ENCODE measurements at places on chromosomes 4 and X.

DNA sequence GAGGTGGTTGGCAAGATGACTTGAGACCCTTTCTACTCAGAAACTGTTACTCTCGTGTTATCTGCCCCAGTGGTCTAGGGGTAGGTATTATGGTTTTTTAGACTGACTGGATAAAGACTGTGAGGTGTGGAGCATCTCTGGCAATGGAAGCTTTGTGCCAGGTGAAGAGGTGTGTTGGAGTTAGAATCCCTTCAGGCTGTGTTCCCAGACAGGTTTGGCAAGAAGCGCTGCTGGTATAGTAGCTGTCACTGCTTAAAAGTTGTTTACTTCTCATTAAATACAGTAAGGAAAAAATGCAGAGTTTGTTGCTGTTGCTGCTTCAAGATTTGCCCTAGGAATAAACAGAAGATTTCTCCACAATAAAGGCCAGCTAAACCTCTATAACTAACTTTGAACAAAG lies 35.3 kb downstream of the AREG start:
- DNase-seq: no peak

DNA sequence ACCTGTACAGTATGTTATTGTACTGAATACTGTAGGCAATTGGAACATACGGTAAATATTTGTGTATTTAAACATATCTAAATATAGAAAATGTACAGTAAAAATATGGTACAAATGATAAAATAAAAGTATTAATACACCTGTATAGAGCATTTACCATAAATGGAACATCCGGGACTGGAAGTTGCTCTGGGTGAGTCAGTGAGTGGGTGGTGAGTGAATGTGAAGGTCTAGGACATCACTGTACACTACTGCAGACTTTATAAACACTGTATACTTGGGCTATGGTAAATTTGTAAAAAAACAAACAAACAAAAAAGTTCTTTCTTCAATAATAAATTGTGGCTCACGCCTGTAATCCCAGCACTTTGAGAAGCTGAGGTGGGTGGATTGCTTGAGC lies 52.4 kb upstream of the FHL1 start:
- DNase-seq: no peak

DNA sequence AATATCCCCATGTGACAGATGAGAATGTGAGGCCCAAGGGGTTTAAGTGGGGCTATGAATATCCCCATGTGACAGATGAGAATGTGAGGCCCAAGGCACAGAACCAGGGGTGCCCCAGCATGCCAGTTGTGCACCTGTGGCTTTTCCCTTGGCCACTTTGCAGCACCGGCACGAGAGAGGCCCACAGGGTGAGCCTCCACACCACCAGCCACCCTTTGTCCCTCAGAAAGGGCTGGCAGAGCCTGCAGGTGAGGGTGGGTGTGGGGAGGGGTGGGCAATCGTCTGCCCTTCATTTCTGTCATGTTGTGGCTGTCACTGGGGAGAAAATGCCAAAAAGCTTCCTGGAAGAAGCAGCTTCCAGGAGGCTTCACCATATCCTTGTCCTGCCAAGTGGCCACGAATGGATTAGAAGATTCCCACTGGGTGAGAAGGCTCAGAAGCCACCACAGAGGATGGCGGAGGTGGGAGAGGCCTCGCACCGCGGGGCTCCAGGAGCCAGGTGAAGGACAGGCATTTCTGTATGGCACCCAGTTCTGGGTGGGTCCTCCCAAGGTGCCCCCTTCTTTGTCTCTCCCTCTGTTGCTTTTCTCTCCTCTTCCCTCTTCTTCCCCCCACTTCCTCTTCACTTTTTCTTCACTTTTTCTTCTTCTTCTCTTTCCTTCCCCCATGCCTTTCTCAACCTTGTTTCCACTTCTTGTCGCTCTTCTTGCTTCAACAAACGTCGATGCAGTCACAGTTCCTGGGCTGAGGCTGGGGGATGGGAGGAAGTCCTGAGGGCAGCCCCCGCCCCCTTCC lies 469 bp upstream of the GPR78 start:
- DNase-seq: no peak

DNA sequence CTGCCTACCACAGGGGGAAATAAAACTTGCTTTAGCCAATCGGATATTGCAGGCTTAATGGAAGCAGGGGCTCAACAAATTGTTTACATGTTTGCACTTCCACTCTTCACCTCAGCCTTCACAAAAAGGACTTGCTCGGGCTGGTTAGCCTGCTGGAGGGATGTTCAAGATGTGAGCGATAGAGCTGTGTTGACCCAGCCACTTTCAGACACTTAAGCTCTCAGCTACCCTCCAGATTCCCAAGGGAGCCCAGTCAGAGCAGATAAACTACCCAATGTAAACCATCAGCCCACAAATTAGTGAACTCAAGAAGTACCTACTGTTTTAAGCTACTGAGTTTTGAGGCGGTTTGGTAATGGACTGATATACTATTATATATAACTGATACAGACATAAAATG lies 508.4 kb upstream of the FTHL17 start:
- DNase-seq: peak; percentile 72

DNA sequence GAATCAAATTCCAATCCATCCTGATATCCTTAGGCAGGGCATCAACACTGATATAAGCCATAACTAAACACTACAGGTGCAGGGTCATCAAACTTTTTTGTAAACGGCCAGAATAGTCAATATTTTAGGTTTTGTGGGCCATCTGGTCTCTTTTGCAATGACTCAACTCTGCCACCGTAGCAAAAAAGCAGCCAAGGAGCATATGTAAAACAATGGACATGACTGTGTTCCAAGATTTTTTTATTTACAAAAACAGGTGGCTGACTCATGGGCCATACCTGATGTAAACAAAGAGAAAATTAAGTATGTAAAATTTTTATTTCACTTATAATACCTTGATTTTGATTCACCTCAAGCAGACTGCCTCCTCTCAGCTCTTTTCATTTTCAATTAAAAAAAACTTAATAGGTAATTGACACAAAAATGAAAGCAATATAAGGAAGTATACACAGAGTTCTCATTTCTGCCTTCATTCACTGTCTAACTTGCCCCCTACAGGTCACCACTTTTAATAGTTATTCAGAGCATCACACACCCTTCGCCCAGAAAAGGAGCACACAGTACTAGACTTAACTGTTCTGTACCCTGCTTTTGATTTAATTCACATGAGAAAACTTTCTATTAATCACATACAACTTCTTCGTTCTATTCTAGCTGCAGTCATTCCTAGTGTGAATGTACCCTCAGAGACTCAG lies 35.3 kb upstream of the GPM6B start:
- no peak for DNase-seq

GRCh38 chr4:18803781-18804180 lies 782.2 kb upstream of the LCORL start:
- DNase-seq: no peak

- peak; percentile 97 for DNase-seq
These were observed 4.8 kb downstream of the FLNA start for GRCh38 chrX:154369449-154370299.

GRCh38 chr4:10875144-10875799 lies 190.7 kb upstream of the CLNK start:
- no peak for DNase-seq

DNA sequence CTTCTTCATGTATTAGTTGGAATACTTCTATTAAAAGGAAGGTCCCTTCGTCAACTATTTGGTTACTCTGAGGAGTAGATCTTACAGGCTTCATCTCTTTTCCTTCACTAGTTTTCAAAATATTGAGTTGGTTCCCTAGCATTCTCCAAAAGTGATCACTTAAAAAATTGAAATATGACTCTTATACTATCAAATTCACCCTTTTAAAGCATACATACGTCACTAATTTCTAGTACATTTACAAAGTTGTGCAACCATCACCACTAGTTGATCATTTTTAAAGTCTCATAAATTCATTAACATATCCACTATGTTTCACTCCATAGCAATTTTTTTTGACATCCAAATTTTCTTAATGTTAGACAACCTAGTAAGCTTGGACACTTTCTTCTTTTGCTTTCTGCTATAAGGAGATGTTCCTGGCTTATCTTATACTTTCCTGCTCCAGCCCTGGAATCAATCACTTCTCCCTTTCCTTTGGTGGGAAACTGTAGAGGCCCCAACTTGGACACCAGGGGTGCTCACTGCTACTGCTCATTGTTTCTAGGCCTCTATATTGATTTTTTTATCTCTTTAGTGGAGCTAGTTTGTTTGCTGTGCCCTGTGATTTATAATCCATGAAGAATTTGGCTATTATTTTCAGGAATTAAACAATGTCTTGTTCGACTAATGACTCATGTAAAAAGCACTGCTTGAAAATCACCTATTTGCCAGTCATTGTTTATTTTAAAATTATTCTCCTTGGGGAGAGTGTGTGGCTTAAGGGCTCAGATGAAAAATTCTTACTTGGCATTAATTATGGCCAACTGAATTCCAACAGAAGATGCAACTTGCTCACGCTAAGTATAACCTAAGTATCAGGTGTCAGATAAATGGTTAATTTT lies 4.0 kb upstream of the ZFX start:
- DNase-seq: peak; percentile 67

DNA sequence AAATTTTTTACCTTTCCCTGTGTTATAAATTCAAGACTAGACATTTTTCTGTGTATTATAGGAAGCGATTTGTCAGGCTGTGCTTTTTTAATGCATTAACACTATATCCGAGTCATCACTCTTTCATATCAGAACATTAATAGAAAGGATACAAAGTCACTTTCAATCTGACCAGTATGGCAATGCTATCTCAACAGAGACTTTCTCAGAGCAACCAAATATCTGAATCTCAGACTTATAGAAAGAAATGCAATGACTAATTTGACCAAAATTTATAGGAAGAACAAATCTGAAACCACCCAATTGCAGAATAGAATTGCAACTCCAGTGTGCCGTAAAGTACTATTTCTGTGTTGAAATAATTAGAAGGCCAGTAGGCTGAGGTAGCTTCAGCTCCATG lies 473 bp upstream of the TKTL2 start:
- DNase-seq: no peak

DNA sequence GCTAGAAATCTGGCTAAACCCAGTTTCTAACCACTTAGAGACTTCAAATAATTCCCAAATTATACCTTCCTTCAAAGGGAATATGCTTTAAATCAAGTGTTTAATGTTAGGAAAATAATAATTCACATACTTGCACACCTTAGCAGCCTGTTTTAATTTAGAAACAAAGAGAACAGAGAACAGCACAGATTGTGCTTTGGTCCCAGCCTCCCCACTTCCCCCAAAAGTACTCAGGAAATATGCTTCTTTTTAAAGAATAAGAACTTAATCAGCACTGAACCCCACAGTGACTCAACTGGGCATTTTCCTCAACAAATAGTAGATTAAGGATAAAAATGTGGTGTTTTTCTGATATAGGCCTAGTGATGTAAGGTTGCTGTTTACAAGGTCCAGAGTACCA lies 295.8 kb downstream of the GBA3 start:
- DNase-seq: peak; percentile 44

DNA sequence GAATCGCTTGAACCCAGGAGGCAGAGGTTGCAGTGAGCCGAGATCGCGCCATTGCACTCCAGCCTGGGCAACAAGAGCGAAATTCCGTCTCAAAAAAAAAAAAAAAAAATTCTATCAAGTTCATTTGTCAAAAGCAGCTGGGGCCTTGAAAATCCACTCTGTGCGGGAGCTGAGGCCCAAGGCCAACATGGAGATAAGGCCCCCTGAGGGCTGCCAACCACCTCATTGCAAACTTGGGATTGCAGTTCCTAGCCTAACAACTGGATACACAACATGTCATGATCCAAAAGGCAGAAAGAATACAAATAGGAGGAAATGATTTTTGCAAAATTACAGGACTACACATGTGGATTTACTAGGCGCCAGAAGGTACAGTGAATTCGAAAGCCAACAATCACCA lies 22.5 kb upstream of the PRDX4 start:
- DNase-seq: no peak

DNA sequence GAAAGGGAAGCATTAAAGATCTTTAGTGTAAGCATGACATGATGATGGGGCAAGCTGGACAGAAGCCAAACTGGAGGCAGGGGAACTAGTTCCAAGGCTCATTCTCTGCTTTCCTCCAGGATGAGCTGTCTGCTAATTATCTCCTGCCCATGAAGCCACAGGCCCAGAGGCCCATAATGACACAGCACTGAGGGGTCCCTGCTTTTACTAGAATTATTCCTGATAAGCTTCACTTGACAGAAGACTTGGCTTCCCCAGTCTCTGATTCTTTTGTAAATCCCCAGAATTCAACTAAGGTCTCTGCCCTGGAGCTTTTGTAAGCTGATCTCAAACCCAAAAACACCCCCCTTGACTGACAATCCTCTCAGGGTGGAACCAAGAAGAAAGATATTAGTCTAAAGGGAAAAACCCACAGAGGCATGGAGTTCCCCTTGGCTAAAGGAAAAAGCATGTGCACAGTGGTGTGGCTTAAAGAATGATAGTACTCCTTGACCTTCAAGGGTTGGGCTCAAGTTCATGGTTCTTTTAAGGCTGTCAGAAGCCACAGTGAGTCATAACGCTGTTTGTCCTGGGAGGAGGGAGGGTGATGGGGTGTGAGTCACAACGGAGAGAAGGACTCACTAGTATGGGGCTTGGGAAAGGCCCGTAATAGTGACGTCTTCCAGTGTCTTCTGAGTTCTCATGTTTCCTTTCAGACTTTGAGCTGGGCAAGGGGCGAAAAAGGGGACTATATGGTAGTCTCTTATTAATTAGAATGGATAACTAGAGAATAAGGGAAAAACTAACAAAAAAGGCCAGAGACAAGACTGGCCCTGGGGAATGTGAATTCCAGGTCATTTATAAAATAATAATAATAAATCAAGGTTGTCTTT lies 146.0 kb upstream of the CPEB2 start:
- DNase-seq: peak; percentile 97

DNA sequence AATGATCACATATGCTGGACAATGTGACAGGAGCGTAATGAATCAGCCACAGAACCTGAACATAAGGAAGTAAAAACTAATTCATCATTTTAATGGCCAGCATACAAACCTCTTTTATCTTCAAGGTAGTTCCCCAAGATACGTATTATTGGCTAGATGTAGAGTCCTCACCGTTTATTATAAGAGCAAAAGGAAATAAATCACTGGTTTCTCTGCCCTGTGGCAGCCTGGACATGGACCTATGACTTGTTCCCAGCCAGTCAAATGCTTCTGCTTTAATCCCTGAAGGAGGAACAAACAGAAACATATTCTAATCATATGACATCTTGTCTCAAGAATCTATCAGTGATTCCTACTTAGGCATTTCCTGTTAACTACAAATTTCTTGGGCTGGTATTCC lies 86.8 kb upstream of the FAM241A start:
- DNase-seq: peak; percentile 70

- DNase-seq: no peak
These were observed 4.1 kb upstream of the CD99L2 start for GRCh38 chrX:150902434-150903109.

DNA sequence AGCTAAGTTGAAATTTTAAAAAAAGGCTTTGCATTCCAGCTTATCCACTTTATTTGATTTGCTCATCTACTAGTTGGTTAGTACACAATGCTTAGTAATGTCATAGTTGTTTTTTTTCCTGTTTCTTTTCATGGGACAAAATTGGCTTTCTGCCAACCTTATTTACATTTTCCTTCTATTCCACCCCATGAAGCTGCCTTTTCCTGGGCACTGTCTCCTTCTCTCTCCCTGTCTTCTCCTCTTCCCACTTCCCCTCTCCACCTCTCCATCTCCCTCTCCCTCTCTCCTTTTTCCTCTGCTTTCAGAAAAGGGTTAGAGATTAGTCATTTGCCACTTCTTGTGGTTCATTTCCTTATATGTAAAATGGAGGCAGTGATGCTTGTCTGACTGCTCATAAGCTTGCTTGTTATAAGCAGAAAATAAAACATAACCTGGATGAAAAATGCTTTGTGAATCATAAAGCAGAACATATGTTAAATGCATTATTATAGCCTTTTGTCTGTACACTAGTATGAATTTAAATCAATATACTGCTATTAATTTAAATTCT lies 181.9 kb downstream of the CEP135 start:
- peak; percentile 52 for DNase-seq

GRCh38 chr4:182367153-182367552 lies 124.0 kb downstream of the TENM3 start:
- DNase-seq: no peak

Data from fibroblast of skin of right biceps (primary cell).